ENCODE measurements at places on chromosomes 1 and 21.

DNA sequence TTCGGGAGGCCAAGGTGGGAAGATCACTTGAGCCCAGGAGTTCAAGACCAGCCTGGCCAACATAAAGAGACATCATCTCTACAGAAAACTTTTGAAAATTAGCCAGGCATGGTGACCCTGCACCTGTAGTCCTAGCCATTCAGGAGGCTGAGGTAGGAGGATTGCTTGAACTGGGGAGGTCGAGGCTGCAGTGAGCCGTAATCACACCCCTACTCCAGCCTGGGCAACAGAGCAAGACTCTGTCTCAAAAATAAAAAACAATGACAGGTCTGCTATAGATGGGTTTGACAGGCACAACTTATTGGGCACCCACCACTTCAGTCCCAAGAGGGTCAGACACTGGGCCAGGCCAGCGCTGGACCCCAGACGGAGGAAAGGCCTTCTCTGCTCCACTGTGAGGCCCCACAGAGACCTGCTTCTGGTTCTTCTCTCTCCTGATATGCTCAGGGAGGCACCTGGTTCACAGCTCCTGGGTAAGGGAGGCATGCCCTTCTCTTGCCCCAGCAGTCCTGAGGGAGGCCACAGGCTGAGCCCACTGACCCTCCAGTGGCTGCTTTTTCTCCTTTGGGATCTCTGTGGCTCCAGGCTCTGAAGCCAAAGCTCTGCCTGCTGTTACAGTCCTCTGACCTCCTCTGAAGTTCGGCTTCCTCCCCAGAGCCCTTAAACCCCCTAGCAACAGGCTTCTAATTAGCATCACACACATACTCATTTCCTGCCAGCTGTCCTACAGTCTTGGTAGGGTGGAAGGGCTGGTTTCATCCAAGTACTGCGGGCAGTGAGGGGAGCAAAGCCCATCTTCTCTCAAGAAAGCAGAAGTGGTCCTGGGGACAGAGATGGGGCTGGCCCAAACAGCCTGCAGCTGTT lies 14.4 kb downstream of the S100A16 start:
- DNase-seq = no peak

- DNase-seq = no peak
Measured at GRCh38 chr21:27301220-27301619, 334.3 kb upstream of the ADAMTS5 start.

- no peak for DNase-seq
Measured at GRCh38 chr21:28230559-28230958, 762.1 kb downstream of the LTN1 start.

GRCh38 chr1:12769031-12769430 lies 4.5 kb upstream of the PRAMEF12 start:
- no peak for DNase-seq

DNA sequence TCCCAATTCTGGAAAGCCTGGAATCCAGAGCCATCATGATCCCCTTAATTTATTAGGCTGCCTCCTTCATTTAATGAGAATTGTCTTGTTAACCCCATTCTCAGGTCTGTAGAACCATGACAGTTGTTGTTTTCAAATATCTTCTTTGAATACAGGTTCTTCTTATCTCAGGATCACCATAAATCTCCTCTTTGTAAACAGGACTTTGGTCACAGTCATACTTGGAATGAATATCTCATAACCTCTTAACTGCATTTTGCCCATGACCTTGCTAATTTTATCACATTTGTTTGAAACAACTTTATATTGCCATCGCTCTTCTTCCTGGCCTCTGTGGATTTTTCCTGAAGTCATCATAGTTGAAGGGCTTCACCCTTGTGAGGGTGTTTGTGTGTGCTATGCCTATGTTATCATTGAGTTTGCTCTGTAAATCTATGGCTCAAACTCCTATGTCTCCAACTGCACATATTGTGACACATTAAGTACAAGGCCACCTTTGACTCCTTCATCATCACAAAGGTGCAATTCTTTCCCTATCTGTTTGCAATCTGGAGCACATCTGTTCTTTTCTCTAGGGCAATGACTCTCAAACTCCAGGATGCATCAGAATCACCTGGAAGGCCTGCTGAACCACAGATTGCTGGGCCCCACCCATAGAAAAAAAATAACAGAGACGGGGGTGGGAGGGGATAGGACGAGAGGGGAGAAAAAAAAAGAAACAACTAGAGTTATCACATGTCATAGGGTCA lies 54.2 kb downstream of the FCRL5 start:
- no peak for DNase-seq

GRCh38 chr1:159929155-159930051 lies 4.1 kb upstream of the TAGLN2 start:
- DNase-seq = peak; percentile 67

GRCh38 chr1:17558954-17559614 lies 19.6 kb downstream of the ARHGEF10L start:
- DNase-seq = no peak

DNA sequence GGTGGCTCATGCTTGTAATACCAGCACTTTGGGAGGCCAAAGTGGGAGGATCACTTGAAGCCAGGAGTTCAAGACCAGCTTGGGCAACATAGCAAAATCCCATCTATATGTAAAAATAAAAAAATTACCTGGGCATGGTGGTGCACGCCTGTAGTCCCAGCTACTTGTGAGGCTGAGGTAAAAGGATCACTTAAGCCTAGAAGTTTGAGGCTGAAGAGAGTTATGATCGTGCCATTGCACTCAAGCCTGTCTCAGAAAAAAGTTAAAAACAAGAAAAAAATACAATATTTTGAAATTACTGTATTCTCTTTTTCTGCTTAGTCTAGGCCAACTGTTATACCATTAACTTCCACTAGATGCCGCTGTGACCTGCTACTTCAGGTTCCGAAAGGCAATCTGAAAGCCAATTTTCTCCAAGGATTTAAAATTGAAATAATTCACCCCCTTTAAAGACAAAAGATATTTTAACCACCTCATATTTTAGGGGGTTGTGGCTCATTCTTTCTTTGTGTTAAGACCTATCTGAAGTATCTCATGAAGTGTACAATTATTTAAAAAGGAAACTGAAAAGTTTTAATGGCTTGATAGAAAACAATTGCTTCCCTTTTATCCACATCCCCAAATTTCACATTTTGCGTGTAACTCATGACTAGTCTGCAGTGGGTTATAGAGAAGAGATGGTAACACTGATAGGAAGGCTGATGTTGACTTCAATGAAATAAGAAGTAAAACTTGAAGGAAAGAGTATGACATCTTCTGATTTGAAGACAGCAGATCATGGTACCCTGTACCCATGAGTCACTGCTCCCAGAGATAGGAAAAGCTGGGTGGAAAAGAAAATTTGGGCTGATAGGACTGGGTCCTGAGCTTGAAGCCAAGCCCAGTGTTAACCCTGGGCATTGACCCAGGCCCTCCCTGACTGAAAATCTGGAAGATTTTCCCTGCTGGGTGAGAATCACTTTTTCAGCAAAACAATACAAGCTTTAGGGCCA lies 24.4 kb upstream of the CLDN14 start:
- DNase-seq = no peak

- no peak for DNase-seq
Measured at GRCh38 chr1:99361406-99361805, 97.1 kb downstream of the PLPPR4 start.

DNA sequence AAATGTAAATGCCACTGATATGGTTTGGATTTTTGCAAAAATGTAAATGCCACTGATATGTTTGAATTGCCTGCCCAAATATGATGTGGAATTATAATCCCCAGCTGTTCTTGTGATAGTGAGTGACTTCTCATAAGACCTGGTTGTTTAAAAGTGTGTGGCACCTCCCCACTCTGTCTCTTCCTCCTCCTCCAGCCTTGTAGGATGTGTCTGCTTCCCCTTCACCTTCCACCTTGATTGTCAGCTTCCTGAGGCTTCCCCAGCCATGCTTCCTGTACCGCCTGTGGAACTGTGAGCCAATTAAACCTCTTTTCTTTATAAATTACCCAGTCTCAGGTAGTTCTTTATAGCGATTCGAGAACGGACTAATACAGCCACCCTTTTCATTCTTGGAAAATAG lies 1.3 kb upstream of the CCT8 start:
- DNase-seq = no peak

GRCh38 chr1:42932442-42932941 lies 26.2 kb downstream of the SLC2A1 start:
- DNase-seq = peak; percentile 47

- no peak for DNase-seq
Measured at GRCh38 chr1:214842856-214843255, 239.7 kb upstream of the KCNK2 start.

DNA sequence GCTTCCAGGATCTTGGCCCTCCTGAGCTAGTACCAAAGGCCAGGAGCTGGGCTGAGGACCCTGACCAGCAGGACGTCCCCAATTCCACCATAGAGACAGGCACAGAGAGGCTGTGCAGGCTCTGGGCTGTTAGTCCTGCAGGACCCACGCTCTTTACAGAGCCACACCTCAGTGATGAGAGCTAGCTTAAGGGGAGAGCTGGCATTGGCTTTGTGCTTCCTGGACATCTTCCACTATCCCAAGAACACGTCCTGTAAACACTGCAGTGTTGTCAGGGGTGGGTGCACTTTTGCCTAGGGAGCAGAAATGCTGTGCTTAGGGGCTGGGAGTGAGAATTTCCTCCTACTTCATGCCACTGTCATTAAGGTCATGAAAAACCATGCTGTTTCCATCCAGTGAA lies 91.7 kb upstream of the EDN2 start:
- no peak for DNase-seq

GRCh38 chr1:204503122-204503912 lies 8.7 kb upstream of the PIK3C2B start:
- DNase-seq = no peak

DNA sequence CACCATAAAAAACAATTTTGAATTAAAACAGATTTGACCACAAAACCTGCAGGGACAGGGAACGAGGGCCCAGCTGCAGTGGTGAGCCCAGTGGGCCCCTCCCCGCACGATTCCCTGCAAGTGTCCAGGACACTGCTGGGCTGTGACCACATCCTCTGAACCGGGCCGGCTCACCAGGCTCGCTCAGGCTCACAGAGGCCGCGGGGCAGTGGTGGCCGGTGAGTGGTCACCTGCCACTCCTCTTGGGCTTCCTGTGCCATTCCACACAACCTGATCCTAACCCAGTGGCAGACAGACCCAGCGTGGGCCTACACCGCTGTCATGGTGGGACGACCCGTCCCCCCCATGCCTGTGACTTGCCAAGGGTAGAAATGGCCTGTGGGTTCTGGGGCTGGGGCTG lies 36.5 kb upstream of the RIPK4 start:
- DNase-seq = no peak

GRCh38 chr1:41842993-41843755 lies 75.5 kb downstream of the HIVEP3 start:
- DNase-seq = no peak

DNA sequence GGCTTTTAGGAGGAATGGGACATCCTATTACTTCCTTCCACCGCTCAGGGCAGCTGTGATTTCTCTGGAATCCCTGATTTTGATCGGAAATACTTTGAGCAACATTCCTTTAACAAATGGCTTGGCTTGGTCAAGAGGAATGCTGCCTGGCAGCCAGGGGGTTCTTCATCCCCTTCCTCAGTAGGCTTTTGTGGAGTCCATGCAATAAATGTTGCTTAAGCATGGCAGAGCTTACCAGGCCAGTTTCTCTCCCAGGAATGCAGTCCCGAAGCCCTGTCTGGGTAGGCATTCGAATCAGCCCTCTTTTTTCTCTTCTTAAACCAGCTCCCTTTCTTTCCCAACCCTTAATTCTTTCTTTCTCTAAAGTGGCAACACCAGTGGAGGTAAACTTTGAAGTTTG lies 177.1 kb upstream of the KIAA0040 start:
- DNase-seq = no peak

DNA sequence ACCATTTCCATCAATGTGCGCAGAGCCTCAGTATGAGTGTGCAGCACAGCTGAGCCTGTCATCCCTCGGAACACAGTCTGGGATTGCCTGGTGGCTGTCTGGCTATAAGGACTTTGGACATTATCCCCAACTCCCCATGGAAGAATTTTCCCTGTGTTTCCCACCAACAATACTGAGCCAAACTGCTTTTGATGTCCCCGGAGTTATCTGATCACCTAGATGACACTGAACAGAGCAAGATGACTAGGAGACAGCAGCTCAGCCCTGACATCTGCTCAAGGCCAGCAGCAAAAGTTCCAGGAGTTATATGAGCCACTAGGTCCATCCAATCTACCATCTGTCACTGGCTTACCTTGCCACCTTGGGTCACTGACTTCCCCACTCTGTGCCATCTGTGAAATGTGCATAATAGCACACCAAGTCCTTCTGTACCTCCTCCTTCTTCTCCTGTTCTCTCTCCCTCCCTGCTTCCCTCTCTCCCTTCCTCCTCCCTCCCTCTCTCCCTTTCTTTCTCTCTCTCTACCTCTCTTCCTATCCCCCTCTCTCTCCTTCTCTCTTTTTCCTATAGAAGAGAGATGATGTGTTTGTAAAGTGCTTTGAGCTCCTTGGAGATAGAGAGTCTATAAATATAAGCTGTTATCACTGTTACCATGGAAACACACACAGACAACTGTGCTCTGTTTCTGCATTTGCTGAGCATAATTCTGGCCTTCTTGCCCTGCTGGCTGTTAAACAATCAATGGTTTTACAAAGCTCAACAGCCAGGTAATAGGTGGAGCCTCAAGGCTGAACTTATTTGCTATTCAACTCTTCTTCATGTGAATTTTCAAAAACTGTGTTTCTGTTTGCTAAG lies 19.7 kb upstream of the ATP1B1 start:
- DNase-seq = no peak

DNA sequence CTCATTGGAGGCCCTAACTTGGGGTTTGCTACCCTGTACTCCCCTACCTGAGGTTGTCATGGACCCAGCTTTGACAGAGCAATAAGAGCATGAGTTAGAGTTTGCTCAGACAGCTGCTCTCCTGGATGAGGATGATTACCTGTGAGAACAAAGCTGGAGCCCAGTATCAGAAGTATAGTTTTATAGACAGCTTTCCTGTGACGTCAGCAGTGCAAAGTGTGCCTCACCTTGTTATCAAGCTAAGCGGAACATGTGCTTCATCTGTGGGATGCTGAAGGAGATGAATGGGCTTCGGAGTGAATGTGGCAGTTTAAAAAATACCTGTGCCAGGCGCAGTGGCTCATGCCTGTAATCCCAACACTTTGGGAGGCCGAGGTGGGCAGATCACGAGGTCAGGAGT lies 5.4 kb upstream of the WDR47 start:
- DNase-seq = no peak

- no peak for DNase-seq
Measured at GRCh38 chr21:37386151-37386550, 19.6 kb downstream of the DYRK1A start.

DNA sequence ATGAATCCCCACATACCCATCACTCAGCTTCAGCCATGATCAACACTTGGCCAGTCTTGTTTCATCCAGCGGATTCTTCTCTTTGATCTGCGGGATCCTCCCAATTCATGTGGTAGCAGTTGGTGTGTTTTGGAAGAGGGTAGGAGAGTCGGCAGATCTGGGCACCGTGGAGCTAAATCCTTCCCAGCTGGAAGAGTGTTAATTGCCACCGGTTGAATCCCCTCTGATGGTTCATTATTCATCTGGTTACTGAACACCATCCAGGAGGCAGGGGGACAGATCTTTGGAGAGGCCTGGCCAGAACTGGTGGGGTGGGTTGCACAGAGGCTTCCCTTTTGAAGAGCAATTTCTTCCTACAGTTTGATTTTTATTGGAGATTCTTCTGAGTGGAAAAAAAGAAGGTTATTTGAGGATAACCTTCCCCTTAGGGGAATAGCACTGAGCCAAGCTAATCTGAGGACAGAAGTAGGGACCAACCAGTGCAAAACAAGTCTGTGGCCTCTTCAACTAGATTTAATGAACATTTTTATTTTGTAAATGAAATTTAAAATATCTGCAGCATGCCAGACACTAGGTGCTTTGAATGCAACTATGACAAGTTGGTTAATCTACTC lies 8.1 kb downstream of the NFASC start:
- DNase-seq = no peak

- DNase-seq = no peak
Measured at GRCh38 chr1:223649222-223649621, 16.3 kb downstream of the CAPN8 start.

- DNase-seq = peak; percentile 77
Measured at GRCh38 chr1:109499661-109500536, 6.0 kb downstream of the CYB561D1 start.
